ENCODE measurements at places on chromosomes 1 and 21. TPM values are rescaled to one million over a fixed set of nuclear protein-coding genes. Genes with fewer than 3 reads are reported as not detected.

PTGFR gene
- 2.2 TPM for total RNA-seq

TNFAIP8L2 gene
- total RNA-seq: 1.4 TPM

MAEL gene
- not detected for total RNA-seq

RGS18 gene
- total RNA-seq: 0.78 TPM

KRTAP13-2 gene
- not detected for total RNA-seq

CASQ2 gene
- total RNA-seq: 207 TPM

SLC5A9 gene
- not detected for total RNA-seq

GRCh38 chr1:39779137-39779536, 8.0 kb upstream of the OXCT2 start:
- no peak overlapping the region for H3K4me3 ChIP-seq
- H3K36me3 ChIP-seq: no peaks in the 10 kb centered on the region
- DNase-seq: no peak
- H3K4me1 ChIP-seq: no peaks in the 10 kb centered on the region

GRCh38 chr1:74629283-74629682, 44.3 kb downstream of the ERICH3 start:
- H3K27me3 ChIP-seq: no peaks in the 10 kb centered on the region
- no peak for DNase-seq
- H3K4me1 ChIP-seq: no peaks in the 10 kb centered on the region

DNA sequence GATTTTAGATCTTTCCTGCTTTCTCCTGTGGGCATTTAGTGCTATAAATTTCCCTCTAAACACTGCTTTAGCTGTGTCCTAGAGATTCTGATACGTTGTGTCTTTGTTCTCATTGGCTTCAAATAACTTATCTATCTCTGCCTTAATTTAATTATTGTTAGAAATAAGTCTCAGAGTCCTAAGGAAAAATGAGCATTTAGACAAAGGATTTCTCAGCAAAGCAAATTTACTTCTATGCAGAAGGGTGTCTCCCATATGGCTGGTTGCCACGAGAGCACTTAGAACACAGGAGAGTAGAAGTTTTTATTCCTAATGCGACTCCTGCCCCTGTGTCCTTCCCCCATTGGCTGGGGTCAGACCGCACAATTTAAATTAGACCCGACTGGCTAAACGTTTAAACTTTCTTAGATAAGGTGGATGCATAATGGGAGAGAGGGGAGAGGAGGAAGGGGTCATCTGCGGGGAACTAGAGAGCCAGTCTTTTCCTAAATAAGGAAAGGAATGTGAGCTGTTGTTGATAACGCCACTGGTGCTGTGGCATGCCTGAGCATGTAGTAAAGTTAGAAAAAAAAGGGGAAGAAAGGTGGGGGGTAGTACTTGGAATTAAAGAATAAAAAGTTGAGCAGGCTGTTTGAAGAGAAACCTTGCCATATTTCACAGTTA, 170.2 kb downstream of the DYRK1A start:
- no peak overlapping the region for H3K4me3 ChIP-seq
- no peaks in the 10 kb centered on the region for H3K4me1 ChIP-seq
- no peak for DNase-seq

GRCh38 chr21:36964398-36964797, 2.1 kb downstream of the HLCS start:
- H3K4me3 ChIP-seq: no peak overlapping the region
- no peak overlapping the region for H3K27ac ChIP-seq
- no peak for DNase-seq
- peaks cover 23% of the 10 kb centered on the region for H3K4me1 ChIP-seq
- no peaks in the 10 kb centered on the region for H3K27me3 ChIP-seq

GRCh38 chr1:1175221-1176062, 1.8 kb downstream of the TTLL10 start:
- H3K27me3 ChIP-seq: peaks cover 50% of the 10 kb centered on the region
- DNase-seq: no peak
- no peaks in the 10 kb centered on the region for H3K36me3 ChIP-seq
- H3K4me1 ChIP-seq: no peaks in the 10 kb centered on the region
- no peak overlapping the region for H3K4me3 ChIP-seq

DNA sequence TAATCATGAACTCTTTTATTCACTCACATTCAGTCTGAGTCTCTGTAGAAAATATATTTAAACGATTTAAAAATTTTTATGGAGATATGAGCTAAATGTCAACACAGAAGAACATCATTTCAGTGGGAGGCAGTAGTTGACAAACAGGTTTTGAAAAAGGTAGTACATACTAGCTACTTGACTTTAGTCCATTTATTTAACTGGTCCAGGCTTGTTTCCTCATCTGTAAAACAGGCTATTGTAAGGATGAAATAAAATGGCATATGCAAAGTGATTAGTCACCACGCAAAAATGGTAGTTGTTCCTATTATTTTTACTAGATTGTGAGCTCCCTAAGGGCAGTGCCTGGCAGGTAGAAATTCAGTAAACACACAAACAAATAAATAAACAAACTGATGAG, 75.2 kb downstream of the NTPCR start:
- no peaks in the 10 kb centered on the region for H3K27me3 ChIP-seq
- no peak overlapping the region for H3K4me3 ChIP-seq
- no peak overlapping the region for H3K27ac ChIP-seq
- H3K4me1 ChIP-seq: peaks cover 4% of the 10 kb centered on the region
- DNase-seq: no peak

GRCh38 chr1:182990413-182991144, 32.6 kb upstream of the LAMC1 start:
- no peaks in the 10 kb centered on the region for H3K36me3 ChIP-seq
- H3K27me3 ChIP-seq: no peaks in the 10 kb centered on the region
- peaks cover 6% of the 10 kb centered on the region for H3K4me1 ChIP-seq
- H3K27ac ChIP-seq: no peak overlapping the region
- H3K4me3 ChIP-seq: no peak overlapping the region

GRCh38 chr1:151832318-151832980, 847 bp upstream of the RORC start:
- peak overlapping the region; percentile 84 for H3K4me3 ChIP-seq
- peaks cover 2% of the 10 kb centered on the region for H3K27me3 ChIP-seq
- H3K27ac ChIP-seq: peak overlapping the region; percentile 99
- H3K36me3 ChIP-seq: no peaks in the 10 kb centered on the region
- peak; percentile 99 for DNase-seq

DNA sequence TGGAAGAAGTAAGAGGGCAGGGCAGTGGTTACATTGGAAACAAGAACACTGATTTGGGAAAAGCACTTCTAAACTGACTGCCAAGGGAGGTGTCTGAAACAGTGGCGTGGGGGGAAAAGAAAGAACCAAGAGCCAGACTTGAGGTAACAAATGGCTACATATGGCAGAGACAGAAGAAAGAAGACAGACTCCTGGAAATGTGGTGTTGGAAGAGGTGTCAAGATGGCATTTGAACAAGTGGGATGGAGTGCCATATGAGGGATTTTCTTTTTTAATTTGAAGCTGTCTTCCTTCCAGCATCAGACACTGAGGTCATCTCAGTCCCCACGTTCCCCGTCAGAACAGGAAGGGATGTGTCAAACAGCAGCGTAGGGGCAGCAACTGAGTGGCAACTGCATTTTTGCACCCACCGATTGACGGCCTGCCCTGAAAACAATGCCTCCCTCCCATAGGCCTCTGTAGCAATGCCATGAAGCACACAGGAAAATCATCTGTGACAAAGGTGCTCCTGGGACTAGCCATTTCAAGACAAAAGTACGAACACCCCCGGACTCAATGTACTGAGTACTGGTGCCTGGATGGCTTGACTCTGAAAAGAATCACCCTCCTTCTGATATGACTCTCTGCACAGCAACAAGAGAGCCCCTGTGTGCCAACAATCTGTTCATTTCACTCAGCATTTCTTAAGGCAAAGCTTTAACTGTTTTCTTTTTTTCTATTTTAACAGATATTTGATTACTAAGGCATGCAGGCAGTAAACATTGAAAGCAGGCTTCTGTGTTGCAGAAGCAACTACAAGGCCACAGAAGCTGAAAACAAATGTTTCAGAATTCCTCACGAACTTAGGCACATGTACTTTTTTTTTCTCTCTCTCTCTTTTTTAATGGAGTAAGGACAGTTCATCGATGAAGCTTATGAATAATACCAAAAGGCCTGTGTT, 37.0 kb downstream of the LPAR3 start:
- H3K36me3 ChIP-seq: no peaks in the 10 kb centered on the region
- no peak for DNase-seq
- H3K27me3 ChIP-seq: no peaks in the 10 kb centered on the region
- H3K27ac ChIP-seq: no peak overlapping the region

- H3K4me3 ChIP-seq: no peak overlapping the region
- H3K36me3 ChIP-seq: no peaks in the 10 kb centered on the region
- H3K27ac ChIP-seq: no peak overlapping the region
- no peaks in the 10 kb centered on the region for H3K27me3 ChIP-seq
Measured at GRCh38 chr21:31316488-31317169, 27.4 kb downstream of the TIAM1 start.

DNA sequence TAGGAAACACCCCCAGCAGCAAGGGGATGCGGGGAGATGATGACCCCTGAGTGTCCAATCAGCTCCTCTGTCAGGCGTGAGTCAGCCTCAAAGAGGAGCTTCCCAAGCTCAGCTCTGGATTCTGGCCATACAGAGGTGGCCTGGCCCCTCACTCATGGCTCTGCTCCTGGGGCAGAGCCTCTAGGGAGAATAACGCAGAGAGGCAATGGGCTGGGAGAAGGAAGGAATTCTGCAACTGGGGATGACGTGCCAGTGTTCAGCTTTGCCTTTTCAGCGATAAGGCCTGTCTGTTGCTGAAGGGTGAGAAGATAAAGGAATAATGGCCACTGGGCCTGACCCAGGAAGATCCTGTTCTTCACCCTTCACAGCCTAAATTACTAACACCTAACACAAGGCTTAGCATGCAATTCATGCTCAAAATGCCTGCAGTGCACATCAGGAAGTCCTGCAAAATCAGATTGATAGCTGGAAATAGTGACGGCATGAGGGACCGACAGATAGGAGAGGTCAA, 92.2 kb downstream of the TBX19 start:
- DNase-seq: no peak
- no peak overlapping the region for H3K27ac ChIP-seq
- no peak overlapping the region for H3K4me3 ChIP-seq
- no peaks in the 10 kb centered on the region for H3K27me3 ChIP-seq
- H3K36me3 ChIP-seq: no peaks in the 10 kb centered on the region

DNA sequence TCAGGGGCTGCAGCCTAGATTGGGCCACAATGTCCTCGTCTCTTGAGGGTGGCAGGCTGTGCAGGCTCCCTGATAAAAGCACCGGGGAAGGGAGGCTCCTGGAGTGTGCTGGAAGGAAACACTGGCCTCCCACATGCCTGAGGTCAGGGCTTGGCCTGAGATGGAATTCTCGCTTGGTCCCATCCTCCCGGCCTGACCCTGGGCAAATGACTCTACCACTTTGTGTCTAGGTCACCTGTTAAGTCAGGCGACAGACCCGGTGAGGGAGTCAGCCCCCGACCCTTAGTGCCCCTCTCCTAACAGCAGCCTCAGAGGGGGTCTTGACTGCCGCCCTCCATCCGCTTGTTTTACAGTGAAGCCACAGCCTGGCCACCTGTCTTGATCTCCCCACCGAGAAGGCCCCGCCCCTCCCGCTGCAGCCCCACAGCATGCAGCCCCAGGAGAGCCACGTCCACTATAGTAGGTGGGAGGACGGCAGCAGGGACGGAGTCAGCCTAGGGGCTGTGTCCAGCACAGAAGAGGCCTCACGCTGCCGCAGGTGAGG, 2.5 kb downstream of the SMIM1 start:
- H3K27me3 ChIP-seq: no peaks in the 10 kb centered on the region
- H3K4me1 ChIP-seq: peaks cover 6% of the 10 kb centered on the region
- peaks cover 12% of the 10 kb centered on the region for H3K36me3 ChIP-seq

DNA sequence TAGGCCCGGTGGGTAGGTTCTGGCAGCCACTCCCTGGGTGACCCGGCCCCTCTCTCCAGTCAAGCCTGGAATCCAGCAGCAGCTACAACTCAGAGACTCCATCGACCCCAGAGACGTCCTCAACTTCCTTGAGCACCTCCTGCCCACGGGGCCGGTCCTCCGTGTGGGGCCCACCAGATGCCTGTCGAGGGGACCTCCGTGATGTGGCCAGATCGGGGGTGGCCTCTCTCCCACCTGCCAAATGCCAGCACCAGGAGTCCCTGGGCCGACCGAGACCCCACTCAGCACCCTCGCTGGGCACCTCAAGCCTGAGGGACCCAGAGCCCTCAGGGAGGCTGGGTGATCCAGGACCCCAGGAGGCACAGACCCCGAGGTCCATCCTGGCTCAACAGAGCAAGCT, 2.7 kb downstream of the MIIP start:
- peaks cover 6% of the 10 kb centered on the region for H3K4me1 ChIP-seq
- no peak overlapping the region for H3K4me3 ChIP-seq
- H3K27me3 ChIP-seq: no peaks in the 10 kb centered on the region
- DNase-seq: no peak

GRCh38 chr1:231549733-231550447, 21.4 kb downstream of the TSNAX start:
- peaks cover 30% of the 10 kb centered on the region for H3K4me1 ChIP-seq
- no peaks in the 10 kb centered on the region for H3K27me3 ChIP-seq
- H3K27ac ChIP-seq: no peak overlapping the region
- H3K36me3 ChIP-seq: no peaks in the 10 kb centered on the region

GRCh38 chr1:147245129-147245528, 2.6 kb downstream of the CHD1L start:
- no peaks in the 10 kb centered on the region for H3K36me3 ChIP-seq
- H3K4me3 ChIP-seq: no peak overlapping the region
- DNase-seq: no peak
- peaks cover 19% of the 10 kb centered on the region for H3K4me1 ChIP-seq
- no peaks in the 10 kb centered on the region for H3K27me3 ChIP-seq

- H3K36me3 ChIP-seq: no peaks in the 10 kb centered on the region
- no peaks in the 10 kb centered on the region for H3K4me1 ChIP-seq
- peak overlapping the region; percentile 2 for H3K4me3 ChIP-seq
- no peak overlapping the region for H3K27ac ChIP-seq
Measured at GRCh38 chr1:148353461-148354283, 129.4 kb downstream of the PPIAL4G start.

DNA sequence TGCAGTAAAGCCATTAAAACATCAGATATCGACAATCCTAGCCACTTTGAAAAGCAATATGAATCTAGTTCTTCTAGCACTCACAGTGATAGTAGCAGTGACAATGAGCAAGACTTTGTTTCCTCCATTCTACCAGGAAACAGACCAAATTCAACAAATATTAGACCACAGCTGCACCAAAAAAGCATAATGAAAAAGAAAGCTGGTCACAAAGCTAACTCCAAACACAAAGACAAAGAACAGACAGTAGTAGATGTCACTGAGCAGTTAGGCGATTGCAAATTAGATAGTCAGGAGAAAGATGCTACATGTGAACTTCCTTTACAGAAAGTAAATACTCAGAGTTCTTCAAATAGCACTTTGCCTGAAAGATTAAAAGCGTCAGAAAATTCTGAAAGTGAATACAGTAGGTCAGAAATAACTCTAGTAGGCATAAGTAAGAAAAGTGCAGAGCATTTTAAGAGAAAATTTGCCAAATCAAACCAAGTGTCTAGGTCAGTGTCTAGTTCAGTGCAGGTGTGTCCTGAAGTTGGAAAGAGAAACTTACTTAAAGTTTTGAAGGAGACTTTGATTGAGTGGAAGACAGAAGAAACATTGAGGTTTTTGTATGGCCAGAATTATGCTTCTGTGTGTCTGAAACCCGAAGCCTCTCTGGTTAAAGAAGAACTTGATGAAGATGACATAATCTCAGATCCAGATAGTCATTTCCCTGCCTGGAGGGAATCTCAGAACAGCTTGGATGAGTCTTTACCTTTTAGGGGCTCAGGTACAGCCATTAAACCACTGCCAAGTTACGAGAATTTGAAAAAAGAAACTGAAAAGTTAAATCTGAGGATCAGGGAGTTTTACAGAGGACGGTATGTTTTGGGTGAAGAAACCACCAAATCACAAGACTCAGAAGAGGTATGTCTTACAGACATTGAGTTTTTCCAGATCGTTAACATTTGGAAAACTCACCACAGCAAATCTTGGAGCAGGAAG, 24.9 kb downstream of the RPAP2 start:
- no peaks in the 10 kb centered on the region for H3K27me3 ChIP-seq
- H3K36me3 ChIP-seq: peaks cover 47% of the 10 kb centered on the region
- H3K27ac ChIP-seq: no peak overlapping the region
- no peak overlapping the region for H3K4me3 ChIP-seq
- DNase-seq: no peak
